ENCODE measurements at places on chromosomes 1 and 21.

DNA sequence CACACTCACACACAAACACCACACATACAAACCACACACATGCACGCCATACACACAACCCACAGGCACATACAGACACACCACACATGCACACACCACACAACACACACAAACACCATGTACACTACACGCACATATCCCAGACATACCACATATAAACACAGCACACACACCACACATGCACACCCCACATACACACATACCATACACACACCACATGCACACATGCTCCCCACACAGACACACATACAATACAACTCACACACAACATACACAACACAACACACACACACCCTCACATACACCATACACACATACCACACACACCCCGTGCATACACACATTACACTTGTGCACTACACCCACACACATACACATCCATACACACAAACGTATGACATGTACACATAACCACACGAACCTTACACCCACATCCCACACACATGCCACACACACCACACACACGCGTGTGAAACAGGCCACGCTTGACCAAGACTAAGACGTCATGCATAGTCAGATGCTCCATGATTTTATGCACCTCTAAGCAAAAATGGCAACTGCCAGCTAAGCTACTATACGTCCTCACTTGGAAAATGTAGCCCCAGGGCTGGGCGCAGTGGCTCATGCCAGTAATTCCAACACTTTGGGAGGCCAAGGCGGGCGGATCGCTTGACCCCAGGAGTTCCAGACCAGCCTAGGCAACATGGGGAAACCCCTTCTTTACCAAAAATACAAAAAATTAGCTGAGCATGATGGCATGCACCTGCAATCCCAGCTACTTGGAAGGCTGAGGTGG lies 77.4 kb upstream of the TMPRSS2 start:
- DNase-seq = no peak

DNA sequence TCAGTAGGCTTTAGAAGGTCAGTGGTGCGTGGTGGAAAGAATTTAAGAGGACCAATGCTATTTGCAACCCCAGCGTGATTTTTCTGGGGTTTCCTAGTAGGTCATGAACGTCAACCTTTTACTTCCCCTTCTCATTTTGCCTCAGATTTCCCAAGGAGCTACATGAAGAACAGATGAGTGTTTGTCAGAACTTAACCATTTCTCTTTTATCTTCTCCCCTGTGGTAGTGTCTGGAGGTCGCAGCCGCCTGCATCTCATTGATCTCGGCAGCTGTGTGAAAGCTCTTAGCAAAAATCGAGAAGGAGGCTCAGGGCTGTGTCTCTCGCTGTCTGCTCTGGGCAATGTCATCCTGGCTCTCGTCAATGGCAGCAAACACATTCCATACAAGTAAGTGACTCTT lies 491.1 kb downstream of the KIF26B start:
- no peak for DNase-seq

GRCh38 chr1:245684166-245684565 lies 529.4 kb downstream of the KIF26B start:
- DNase-seq = no peak

DNA sequence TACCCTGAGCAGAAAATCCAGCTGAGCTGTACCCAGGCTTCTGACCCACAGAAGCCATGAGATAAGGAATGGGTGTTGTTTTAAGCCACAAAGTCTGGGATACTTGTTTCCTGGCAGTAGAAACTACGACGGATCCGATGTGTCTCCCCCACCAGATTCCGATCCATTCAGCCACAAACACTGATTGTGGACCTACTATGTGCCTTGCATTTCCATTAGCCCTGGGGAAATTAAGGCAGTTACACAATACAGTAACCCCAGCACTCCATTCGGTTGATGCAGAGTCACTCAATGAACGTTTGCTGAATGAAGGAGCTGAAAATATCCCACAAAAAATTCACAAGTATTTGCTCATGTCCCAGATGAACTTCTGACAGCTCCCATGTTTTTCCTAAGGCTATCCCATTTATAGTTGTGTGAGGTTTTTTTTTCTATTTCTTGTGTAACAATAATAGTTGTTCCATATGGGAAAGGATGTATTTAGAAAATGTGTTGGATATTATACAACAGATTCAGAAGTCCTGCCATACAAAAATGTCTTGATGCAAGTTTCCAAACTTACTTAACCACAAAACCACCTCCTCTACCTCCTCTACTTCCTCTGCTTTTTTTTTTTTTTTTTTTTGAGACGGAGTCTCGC lies 29.6 kb upstream of the KAZN start:
- no peak for DNase-seq

DNA sequence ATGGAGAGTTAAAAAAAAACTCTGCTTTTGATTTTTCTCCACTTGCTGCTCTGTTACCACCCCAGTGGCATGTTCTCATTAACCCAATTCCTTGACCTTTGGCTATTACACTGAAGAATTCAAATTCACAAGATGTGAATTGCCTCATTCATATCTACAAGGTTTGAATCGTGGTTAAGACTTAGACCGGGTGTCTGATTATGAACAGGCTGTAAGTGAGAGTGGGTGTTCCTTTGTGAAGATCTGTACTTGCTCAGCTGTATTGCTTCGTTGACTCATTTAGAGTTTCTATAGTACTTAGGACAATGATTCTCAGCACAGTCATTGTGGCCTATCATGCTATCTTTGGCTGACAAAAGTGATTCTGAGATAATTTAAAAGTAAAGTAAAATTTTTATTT lies 36.4 kb downstream of the DNM3 start:
- DNase-seq = no peak

DNA sequence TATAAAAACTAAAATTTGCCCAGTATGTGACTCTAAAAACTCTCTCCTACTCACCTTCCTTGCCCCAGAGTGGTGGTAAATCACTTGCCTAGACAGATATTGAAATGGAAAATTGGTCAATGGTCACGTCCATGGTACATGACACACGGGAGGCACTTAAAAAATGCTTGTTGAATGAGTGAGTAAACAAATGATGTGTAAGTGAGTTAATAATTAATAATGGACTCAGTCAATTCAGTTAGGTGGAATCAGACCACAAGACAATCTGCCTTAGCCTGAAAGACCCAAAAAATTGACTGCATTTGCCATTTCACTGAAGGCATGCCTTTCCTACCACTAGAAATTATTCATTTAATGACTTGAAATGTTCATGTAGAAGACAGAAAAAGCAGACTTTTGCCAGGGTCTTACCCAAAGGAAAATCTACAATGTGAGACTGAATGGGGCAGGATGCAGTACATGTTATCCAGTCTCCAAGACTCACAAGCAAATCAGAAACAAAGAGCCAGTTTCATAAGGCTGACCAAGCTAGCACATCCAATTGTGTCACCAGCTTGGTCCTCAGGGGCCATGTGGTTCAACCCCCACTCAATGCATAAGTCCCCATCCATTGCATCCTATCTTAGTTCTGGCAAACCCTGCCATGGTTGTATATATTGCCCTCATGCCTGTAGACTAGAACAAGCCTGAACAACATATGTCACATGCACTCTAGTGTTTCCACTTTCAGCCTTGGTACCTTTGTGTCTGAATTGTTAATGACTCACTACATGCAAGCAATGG lies 73.6 kb downstream of the TBX15 start:
- DNase-seq = peak; percentile 84

- no peak for DNase-seq
Measured at GRCh38 chr1:26274801-26275425, 5.0 kb upstream of the SH3BGRL3 start.

DNA sequence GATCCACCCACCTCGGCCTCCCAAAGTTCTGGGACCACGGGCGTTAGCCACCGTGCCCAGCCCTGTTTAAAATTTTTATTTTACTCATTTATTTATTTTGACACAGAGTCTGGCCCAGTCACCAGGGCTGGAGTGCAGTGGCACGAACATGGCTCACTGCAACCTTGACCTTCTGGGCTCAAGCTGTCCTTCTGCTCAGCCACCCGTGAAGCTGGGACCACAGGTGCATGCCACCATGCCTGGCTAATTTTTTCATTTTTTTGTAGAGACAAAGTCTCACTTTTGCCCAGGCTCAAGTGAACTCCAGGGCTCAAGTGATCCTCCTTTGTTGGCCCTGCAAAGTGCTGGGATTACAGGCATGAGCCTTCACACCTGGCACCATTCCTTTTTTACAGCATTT lies 27.5 kb upstream of the DNAJC6 start:
- no peak for DNase-seq

GRCh38 chr1:180920193-180920592 lies 7.5 kb downstream of the KIAA1614 start:
- DNase-seq = no peak

GRCh38 chr1:221343607-221344006 lies 398.3 kb downstream of the DUSP10 start:
- DNase-seq = no peak

DNA sequence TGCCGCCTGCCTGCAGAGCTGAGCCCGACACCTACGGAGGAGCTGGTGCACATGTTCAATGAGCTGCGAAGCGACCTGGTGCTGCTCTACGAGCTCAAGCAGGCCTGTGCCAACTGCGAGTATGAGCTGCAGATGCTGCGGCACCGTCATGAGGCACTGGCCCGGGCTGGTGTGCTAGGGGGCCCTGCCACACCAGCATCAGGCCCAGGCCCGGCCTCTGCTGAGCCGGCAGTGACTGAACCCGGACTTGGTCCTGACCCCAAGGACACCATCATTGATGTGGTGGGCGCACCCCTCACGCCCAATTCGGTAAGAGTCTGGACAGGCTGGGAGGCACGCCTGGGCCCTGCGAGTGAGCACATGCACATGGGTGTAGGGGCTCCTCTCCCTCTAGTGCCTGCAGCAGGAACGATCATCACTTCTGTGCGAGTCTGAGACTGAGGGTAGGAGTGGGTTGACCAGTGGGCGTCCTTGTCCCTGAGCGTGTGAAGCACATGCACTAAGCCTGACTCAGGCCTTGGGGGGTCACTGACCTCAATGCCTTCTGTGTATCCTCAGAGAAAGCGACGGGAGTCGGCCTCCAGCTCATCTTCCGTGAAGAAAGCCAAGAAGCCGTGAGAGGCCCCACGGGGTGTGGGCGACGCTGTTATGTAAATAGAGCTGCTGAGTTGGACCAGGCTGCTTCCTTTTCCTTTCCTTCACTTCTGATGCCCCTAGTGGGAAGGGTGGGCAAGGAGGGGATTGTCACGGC lies 6.9 kb downstream of the DMAP1 start:
- DNase-seq = no peak

DNA sequence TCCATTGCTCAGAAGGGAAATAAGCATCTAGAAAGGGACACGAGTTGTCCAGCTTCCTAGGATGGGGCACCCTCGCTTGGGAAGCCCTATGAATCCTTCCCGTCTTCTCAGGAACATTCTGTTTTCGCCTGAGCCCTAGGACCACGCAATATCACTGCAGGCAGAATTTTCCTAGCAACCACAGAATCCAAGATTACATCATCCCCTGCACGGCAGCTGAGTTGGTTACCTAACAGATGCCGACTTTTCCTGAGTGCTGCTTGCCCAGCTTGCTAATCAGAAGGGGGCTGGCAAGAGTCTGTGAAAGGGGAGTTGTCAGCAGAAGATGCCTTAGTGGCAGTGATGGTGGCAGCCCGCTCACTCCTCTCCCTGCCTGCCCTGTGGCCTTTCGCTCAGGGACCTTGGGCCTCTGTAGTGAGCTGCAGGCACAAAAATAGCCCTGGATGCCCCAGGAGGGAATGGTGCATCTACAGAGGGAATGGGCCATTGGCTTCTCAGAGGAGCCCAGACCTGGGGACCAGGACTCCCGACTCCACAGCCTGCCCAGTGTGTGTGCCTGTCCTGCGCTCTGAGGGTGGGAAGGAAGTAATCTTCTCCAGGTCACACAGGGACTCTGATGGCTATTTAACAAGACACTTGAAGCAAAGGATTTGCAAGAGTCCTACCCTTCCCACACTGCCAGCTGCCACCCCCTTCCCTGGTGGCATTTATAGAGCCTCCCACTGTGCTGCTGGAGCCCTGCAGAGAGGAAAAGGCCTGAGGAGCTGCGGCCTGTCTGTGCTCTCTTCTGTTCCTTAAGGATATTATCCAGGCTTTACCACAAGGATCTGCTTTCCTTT lies 28.9 kb upstream of the CLSTN1 start:
- DNase-seq = no peak

- no peak for DNase-seq
Measured at GRCh38 chr1:63747445-63747844, 26.4 kb upstream of the ROR1 start.

GRCh38 chr1:34712007-34712688 lies 42.7 kb upstream of the GJB5 start:
- no peak for DNase-seq

DNA sequence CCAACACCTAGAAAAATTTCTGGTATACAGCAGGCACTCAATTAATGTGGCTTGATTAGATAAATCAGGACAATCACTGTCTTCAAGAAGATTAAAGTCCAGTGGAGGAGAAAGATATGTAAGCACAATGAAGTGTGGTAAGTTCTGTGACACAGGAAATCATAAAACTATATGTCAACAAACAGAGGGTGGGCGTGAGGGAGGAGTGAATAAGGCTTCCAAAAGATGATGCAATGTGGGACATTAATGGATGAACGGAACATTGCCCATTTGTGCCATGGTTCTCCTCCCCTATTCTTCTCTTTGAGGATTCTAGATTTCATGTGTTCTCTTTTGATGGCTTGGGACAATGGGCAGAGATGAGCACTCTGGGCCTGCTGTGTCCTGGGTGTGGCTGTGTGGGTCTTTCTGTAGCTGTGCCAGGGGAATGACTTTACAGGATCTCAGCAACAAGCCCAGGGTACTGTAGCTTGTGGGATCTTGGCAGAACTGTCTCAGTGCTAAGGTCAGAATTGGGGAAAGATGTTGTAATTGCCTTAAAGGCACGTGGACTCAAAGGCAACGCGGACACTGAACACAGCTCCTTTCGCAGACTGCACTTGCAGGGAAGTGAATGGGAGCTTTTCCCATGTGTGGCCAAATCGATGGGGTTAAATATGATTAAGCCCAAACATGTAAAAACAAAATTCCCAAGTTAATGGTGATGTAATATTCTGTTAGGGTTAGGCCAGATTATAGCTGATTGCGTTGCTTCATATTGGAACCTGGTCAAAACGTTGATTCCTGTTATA lies 366.9 kb downstream of the TGFB2 start:
- no peak for DNase-seq

GRCh38 chr1:101288491-101288944 lies 51.7 kb downstream of the S1PR1 start:
- DNase-seq = peak; percentile 35

GRCh38 chr1:54825696-54826095 lies 24.6 kb upstream of the TTC22 start:
- DNase-seq = no peak

DNA sequence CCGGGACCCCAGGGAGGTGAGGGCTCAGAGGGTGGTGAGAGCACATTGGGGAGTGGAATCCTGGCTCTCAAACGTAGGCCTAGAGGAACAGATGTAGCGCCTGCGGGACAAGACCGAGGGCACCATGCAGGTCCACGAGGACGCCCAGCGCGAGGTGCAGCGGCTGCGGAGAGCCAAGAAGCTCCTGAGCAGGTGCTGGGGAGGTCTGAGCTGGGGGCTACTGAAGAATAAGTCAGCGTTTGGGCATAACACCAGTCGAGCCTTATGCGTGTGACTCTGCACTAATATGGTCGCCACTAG lies 2.6 kb upstream of the NBPF3 start:
- no peak for DNase-seq

- no peak for DNase-seq
Measured at GRCh38 chr1:39683591-39684312, 7.5 kb downstream of the HPCAL4 start.
